ENCODE measurements at places on chromosomes 2 and 18.

DNA sequence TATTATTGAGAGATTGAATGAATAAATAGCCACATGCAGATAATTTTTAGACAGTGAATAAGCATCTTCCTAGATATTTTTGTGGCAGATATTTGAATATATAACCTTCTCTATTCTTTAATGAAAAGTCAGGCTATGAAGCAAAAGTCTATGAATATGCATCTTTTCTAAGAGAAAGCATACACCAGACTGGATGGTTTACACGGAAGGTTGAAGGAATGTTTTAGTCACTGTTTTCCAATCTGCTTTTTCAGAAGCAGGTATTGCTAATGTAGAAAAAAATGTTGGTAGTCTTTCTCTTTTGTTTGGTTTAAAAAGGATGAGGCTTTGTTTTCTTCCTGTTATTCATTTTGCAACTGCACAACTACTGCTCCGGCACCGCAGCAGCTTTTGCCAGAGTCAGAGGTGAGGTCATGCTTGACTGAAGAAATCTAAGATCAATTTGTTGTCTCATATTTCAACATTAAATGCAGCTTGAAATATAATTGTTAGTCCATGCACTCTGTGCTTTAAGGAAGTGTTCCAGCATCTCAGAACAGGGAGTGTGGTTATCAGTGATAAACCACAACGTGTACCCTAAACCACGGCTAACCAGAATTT, 1540.8 kb upstream of the PIK3C3 start:
- DNase-seq: no peak

- no peak for DNase-seq
Observed at GRCh38 chr2:1644427-1644826, 99.9 kb downstream of the PXDN start.

DNA sequence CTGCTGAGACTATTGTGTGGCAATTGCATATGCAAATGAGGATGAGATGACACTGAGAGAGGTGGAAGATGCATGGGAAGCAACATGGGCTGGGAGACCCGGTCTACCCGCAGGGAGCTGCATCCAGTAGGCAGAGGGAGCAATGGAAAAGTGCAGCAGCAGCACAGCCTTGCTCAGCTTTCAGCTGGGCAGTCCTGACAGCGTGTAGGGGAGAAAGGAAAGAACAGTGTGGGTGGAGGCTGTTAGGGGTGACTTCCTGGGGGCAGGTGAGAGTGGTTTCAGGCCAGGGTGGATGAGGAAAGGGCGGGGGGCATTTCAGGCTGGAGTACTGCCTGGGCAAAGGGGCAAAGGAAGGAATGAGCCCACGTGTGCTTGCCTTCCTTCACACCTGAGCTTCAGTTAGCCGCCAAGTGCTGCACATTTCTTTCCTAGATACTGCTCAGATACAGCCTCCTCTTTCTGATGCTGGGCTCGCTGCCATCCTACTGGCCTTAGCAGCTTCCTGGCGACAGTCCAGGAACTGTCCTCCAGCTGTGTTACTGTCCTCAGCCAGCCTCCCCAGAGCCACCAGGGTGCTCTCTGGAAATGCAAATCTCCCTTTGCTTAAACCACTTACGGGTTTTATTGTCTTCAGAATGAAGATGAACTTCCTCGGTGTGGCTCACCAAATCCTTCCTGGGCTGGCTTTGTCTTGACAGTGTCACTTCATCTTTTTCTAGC, 276.3 kb downstream of the TSN start:
- no peak for DNase-seq

GRCh38 chr18:52451256-52451655, 111.3 kb downstream of the DCC start:
- DNase-seq: no peak

GRCh38 chr2:13681936-13682335, 950.6 kb upstream of the LRATD1 start:
- no peak for DNase-seq

DNA sequence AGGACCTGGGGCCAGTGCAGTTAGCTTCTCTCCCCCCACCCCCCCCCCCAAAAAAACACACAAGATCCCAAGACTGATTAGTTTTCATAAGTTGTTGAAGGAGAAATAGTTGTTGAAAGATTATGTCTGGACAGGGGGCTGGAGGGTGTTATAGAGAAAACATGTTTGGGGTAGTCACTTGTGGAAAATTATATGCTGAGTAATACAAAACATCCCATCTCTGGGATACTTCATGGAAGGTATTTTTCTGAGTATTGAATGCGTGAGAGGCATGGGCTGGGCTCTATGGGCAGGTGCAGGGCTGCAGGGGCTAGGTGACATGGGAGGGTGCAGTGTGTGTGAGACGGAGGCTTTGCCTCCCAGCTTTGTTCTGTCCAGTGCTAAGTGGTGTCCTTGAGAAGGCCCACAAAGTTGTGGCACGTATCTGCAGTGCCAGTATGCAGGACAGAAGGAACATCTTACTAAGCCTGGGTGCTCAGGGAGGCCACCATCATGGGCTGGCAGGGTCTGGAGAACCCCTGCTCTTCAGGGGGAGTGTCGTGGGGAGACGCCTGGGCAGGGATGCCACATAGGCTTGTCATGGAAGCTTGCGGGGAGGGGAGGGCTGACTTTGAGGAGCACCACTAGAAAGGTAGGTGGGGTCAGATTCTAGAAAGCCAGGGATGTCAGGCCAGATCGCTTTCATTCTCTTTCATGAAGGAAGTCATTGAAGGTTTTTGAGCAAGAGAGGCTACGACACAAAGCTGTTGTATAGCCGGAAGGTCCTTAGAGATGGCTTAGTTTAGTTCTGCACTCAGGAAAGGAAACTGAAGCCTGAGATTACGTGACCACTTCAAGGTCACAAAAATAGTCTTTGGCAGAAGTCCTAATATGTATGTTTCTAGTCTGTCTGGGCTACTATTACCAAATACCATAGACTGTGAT, 232.0 kb downstream of the LDLRAD4 start:
- no peak for DNase-seq

GRCh38 chr2:12990523-12990922, 273.8 kb downstream of the TRIB2 start:
- DNase-seq: no peak

DNA sequence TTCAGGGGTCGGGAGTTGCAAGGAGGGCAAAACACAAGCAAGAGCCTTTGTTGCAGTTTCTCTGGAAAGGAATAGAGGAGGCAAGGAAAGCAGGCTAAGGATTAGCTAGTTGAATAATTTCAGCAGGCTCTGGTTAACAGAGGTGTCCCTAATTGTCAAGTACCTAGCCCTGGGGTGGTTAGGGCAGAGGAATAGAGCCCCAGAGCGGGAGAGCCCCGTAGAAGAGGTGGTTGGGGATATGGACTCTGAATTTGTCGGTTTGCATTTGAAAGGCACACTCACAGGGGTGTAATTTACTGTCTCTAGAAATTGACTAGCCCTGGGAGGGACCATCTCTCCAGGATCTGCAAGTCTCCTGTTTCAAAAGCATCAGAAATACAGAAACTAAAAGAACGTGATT, 1030.2 kb downstream of the TMEM182 start:
- no peak for DNase-seq

DNA sequence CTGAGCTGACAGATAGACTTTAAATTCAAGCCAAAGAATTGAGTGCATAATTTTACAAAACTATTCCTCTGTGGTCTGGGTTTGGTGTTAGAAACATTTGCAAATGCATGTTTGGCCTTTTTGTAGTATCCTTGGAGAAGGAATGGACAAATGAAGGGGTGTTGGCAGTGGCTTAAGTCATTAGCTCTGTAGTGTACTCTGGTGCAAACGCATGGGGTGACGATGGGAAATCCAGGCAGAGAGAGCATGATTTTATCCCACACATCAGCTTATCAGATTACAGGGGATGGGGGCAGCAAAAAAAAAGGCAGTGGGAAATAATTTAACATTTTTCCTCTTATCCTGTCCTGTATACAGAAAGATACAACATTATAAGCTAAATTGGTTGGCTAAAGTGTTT, 320.6 kb downstream of the ZNF516 start:
- no peak for DNase-seq

DNA sequence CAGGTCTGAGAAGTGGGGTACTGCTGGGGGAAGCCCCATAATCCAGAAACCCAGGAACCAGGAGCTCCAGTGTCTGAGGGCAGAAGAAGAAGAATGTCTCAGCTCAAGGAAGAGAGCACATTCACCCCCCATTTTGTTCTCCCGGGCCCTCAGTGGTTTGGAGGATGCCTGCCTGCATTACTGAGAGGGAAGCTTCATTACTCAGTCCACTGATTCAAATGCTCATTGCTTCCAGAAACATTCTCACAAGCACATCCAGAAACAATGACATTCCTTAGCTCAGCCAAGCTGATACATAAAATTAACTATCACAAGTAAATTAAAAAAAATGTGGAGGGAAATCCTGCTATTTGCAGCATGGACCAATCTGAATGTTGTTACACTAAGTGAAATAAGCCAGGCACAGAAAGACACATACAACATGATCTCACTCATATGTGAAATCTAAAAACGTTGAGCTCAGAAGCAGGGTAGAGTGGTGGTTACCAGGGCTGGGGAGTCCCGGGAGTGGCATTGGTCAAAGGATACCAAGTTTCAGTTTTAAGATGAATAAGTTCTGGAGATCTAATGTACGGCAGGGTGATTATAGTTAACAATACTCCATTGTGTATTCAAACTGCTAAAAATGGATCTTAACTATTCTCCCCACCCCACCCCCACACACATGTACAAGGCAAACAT, 459.3 kb downstream of the GALR1 start:
- DNase-seq: no peak

DNA sequence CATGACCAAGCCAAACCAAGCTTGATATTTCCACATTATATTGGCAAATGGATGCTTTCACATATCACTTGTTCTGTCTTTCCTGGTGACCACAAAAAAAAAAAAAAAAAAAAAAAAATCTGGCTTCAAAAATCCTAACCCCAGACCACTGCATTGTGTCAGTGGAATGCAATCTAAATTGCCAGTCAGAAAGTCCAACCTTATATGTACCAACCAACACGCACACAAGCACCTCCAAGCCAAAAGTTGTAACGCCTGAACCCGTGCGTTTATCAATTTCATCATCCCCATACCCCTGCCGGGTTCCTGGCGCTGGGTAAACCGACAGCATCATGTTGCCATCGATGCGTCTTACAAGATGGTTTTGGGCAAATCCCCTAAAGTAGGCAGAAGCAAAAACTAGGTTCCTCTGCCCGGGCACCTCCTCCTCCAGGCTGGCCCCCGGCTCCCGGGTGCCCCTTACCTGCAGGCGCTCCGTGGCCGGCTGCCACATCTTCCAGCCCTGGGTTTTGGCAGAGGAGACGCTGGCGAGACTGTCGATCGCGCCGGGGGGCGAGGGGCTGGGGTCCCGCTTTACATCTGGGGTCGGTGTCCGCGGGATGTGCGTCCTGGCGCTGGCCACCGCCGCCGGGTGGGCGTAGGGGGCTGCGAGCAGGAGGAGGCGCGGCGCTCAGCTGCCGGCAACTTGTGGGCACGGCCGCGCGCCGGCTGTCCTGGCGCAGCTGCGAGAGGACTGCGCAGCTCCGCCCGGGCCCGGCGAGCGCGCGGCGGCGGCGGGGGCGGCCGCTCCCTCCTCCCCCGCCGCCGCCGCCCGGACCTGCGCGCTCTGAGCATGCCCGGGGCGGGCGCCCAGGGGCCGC, at the start of gene PID1:
TSS of gene PID1 (minus strand) at position 737 of the 860 bp plus-strand sequence. CDS start at position 493, 244 bp downstream.
- DNase-seq: no peak

GRCh38 chr2:159009940-159010339, 41.5 kb downstream of the TANC1 start:
- no peak for DNase-seq

DNA sequence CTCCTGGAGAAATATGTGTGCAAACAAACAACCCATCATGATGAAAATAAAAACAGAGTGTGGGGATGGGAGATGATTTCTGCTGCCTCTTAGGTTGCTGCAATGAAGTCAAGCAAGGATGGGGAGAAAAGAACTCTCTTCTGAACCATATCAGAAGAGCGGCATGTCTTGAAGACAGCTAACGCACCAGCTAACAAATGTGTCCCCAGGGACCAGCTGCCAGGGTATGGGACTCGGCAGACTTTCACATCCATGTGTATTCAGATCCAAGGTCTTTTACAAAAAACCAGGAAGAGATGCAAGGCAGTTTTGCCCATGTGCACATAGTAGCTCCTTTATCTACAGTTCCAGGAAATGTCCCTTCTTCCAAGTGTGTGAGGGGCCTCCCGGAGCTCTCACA, 125.4 kb downstream of the CLIP4 start:
- no peak for DNase-seq

GRCh38 chr18:41853280-41853679, 101.8 kb upstream of the PIK3C3 start:
- DNase-seq: no peak

DNA sequence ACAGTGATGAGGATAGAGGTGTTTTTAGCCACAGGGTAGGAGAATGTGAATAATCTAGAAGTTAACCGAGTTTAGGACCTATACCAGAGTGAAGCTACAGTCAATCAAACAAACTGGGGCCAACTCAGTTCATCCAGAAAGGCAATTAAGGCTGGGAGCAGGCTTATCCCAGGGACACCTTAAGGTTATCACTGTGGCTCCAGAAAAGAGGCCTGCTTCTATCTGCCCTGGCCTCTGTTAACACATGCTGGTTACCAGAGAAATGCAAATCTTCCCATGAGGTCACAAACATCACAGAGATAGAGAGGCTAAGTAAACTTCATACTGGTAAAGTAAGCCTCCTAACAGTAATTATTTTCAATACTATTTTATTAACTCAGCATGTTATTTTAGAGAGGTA, 93.2 kb upstream of the GRB14 start:
- DNase-seq: no peak

GRCh38 chr2:40935349-40935748, 483.5 kb upstream of the SLC8A1 start:
- DNase-seq: no peak

DNA sequence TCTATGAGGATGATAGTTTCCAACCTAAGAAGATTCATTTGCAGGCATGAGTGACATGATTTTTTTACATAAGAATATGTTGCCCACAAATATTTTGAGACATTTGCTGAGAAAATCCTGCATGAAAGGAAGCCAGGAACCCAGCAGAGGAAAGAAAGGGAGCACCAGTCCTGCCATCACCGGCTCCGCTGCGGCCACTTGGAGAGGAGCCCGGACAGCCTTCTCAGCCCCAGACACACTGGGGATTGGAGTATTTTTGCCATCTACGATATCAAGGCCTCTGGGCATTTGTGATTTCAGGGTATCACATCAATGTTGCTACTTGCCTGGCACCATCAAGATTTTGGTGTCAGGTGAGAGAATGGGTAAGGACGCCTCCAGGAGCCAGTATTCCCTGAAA, 228.3 kb downstream of the PTGR3 start:
- DNase-seq: no peak

Measured in stimulated activated CD8-positive, alpha-beta memory T cell treated with anti-CD3 and anti-CD28 coated beads, Interleukin-15, amount 100 ng/mL, for 4 hours (primary cell).